ENCODE measurements at places on chromosomes 7 and 10.
A peak's percentile ranks its signal among the peaks of the same experiment; 100 is the strongest.

DNA sequence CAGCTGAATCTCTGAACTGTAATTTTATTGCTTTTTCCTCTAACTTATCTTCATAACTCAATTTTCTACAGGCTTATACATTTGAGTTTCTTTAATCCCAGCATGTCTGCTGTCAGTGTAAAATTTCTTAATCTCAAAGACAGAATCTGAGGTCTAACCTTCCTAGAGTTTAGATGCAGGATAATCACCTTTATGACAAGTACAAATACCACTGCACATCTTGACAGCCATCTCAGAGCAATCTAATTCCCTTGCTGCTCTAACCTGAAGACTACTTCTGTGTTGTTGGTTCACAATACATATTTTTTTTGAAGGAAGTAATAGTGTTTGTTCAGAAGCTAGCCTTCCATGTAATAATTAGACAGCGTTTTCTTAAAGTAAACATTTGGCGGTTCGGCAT is 424.2 kb upstream of the ZWINT start:
- no peak for DNase-seq

- no peak for DNase-seq
These were observed 151.5 kb upstream of the EEPD1 start for GRCh38 chr7:36001546-36001945.

DNA sequence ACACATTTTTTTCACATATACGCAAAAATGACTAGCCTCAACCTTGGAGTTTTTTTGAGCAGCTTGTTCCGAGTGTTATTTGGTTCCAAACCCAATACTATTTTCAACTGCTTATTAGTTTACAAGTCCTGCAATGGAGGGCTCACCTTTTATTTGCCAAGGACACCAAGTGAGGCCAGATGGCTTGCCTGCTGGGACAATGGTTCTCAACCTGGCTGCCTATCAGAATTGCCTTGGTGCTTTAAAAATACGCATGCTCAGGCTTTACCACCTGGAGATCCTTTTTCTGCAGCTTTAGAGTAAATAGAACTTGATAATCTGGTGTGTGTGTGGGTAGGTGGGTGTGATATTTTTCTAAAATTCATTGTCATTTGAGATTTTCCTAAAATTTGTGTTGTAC is 276.8 kb downstream of the MTERF1 start:
- no peak for DNase-seq

- DNase-seq: no peak
These were observed 555.3 kb downstream of the DNAJB9 start for GRCh38 chr7:109125001-109125400.

DNA sequence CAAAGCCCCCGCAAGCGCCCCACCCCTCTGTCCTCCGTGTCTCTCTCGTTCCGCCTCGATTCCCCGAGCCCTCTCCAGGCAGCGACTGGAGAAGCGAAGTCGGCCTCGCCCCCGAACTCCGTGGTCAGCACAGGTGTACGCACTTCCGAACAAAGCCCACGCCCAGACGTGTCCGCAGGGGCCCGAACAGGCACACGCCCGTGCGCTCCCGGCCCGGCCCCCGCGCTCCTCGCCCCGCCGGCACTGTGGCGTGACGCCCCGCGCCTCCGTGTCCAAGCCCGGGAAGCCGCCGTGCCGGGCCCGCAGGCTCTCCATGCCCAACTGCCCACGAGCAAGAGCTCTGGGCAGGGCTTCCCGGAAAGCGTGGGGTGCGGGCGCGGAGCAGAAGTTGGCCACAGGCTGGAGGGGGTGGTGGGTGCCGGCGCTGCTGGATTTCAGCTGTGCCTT is 662 bp downstream of the NRCAM start:
- no peak for DNase-seq

- no peak for DNase-seq
These were observed 191.7 kb upstream of the KLF6 start for GRCh38 chr10:3976718-3977117.

DNA sequence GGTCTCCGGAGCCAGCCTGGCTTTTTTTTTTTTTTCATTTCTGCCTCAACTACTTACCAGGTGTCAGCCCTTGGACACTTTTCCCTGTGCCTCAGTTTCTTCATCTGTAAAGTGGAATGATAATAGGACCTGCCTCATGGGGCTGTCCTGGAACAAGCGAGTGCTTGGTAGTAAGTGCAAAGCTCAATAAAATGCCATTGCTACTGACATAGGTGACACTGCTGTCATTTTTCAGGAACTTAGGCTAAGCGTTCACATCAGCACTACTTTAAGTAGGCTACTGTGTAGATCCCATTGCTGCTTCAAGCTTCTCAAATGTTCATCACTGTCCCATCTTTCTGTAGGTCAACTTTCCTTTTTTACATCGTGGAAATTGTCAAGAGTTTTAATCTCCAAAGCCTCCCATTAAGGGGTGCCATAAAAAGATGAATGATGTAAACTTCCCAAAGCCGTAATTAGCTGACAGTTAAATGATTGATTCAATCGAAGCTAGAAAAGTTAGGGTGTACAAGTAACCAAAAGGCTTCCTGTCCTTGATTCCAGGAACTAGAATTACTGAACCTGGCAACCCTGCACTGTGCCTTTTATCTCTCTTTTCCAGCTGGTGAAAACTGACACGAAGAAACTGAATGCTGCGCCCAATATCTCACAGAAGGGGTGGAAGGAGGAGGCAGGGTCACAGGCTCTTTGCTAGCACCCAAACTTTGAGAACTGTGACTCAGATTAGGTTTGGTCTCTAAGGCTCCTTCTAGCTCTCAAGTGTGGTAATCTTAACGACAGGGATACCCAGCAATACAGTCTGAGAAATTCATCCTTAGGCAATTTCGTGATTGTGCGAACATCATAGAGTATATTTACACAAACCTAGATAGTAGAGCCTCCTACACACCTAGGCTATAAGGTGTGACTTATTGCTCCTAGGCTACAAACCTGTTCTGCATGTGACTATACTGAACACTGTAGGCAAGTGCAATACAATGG is 861 bp upstream of the USP6NL start:
- DNase-seq: no peak

- peak; percentile 52 for DNase-seq
These were observed 50.4 kb downstream of the CCNY start for GRCh38 chr10:35386594-35387174.

DNA sequence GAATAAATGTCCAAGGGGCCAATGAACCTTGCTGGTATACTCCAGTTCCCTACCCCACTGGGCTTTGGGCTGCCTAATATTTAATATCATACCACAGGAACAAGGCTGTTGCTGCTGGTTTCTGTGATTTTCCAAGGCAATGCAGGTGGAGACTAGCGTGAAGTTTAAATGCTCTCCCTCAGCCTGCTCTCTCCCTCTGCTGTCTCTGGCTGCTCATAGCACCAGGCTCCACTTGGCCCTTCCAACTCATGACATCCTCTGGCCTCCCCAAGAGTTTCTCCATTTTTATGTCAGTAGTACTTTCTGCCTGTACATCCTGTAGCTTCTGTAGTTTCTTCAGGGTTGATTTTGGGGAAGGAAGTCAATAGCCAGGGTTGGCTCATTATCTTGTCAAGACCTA is 103.5 kb downstream of the LHFPL3 start:
- DNase-seq: no peak

- no peak for DNase-seq
These were observed 146.3 kb downstream of the OTUD1 start for GRCh38 chr10:23585186-23585585.

- no peak for DNase-seq
These were observed 123.8 kb upstream of the STARD3NL start for GRCh38 chr7:38054199-38054598.

DNA sequence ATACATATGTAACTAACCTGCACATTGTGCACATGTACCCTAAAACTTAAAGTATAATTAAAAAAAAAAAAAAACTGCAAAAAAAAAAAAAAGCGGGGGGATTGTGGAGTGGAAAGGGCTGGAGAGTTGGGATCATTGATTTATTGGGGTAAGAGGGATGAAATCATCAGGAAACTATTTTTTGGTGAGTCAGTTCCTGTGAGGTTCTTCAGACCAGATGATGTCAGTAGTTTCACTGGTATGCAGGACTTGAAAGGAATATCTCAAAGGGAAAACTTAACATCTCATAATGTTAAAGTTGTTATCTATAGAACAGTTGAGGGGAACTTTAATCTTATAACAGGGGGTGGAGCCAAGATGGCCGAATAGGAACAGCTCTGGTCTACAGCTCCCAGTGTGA is 32.6 kb upstream of the TECTB start:
- no peak for DNase-seq
